T-helper 2 cell (primary cell): ENCODE measurements at places on chromosomes 12 and 14.
A peak's percentile ranks its signal among the peaks of the same experiment; 100 is the strongest.

GRCh38 chr12:113893221-113893620 lies 72.9 kb downstream of the RBM19 start:
- no peak for DNase-seq

DNA sequence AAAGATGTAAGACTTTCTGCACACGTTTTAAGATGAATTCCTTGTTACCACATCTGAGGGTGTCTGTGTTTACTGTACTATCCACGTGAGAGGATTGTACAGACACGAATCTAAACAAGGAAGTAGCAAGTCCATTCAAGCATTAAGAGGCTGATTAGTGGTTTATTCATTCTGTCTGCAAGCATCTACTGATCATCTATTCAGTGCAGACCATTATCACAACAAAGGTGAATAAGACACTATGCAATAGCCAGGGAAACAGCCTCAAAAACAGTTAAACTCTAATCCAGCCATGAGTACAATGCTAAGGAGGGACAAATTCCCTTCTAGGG lies 111.6 kb upstream of the PZP start:
- DNase-seq = no peak

- no peak for DNase-seq
These were observed 569.9 kb downstream of the DIO2 start for GRCh38 chr14:79641371-79641770.

DNA sequence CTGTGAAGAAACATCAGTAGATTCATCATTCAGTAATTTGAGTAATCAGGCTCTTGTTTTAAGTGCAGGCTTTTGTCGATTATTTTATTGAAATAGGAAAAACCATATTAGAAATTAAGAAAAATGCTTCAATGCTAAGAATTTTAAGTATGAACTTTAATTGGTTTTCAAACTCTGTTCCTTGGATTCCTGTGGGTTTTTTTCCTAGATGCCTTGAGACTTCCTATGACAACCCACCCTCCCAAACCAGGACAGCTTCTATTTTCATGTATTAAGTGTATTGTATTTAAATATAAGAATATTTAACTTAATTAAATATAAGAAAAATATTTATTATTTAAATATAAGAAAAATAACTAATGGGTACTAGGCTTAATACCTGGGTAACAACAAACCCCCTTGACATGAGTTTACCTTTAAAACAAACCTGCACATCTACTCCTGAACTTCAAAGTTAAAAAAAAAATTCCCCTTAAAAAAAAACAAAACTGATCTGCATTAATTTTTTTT lies 3.0 kb downstream of the ARHGAP5 start:
- DNase-seq = no peak

- no peak for DNase-seq
These were observed 2.7 kb downstream of the ZNF410 start for GRCh38 chr14:73889376-73889775.

- no peak for DNase-seq
These were observed 123.1 kb upstream of the KRR1 start for GRCh38 chr12:75634244-75635222.

DNA sequence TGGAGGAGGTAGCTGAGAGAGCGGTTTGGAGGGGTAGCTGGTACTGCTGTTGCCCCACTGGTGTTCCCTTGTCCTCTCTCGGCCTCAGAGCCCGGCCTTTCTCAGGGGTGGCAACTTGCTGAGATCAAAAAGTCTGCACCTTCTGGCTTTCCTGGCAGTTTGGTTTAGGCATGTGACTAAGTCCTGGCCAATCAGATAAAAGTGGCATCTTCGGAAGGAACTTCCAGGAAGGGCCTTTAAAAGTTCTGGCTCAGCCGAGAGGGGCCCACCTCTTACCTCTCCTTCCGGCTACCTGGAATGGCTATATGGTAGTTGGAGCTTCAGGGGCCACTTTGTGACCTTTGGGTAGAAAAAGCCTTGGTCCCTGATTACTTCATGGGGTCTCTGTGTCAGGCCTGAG lies 152.6 kb downstream of the GLT1D1 start:
- DNase-seq = no peak

DNA sequence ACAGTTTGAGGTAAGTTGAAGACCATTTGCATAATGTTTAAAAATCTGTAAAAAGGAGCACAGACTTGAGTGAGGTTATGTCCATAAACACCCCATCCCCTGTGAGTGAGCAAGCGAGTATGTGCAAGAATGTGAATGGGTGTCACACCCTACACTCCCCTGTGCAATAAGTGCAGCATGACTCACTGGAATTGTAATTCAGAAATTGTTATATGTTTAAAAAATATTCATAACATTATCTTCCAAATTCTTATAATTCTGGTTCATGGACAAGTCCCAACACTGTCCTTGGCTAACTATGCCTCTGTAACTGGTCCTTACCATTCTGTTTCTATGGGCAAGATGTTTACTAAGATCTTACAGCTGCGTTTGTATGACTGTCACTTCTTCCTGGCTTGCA lies 207.8 kb upstream of the FAR2 start:
- no peak for DNase-seq

GRCh38 chr12:64192644-64193444 lies 29.3 kb downstream of the KICS2 start:
- no peak for DNase-seq

DNA sequence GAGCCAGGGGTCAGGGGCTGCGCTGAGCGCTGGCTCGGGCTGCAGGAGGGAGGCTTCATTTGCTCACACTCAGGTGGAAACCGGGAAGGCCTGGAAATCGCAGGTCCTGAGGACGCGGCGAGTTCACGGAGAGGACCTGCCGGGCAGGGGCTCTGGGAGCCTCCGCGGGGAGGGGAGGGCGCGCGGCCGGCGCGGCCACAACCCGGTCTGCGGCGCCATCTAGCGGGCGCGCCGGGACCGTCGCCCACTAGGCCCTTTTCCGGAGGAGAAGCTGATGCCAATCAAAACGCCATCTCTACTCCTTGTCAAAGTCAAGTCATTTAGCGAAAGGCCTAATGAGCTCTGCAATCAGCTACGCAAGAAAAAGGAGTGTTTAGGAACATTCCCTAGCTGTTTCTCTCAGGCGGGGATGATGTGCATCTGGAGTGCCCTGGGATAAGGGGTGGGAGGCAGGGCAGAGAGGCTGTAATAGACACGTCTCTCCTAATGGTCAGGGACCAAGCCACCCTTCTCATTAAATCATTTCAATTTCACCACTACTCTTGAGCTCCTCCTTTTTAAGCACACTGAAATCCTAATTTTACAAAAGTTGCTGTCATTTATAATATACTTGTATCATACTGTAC lies 885.8 kb upstream of the TMEM132C start:
- no peak for DNase-seq

DNA sequence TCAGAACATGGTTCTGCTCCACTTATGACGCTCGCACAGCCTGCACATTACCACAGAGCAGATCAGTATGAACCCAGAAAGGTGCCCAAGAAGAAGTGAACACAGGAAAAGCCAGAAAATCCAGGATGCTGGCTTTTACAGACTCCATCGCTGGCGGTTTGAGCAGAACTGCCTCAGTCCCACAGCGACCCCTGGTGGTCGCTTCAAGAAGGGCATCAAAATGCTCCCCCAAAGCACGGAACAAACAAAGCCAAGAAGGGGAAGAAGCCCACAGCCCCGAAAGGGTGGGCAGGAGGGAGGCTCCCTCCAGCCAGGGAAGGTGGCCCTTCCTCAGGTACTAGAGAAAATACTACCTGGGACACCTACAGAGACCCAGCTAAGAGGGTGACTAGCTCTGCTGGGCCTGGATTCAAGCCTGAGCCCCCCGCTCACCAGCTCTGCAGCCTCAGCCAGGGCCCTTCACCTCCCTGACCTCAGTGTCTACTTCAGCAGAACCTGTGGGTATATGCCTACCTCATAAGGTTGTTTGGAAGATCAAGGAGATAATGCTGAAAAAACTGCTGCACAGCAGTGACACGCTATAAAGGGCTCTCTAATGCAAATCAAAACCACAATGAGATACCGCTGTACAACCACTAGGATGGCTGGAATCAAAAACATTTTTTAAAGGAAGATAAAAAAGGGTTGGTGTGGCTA lies 98.1 kb downstream of the NCOR2 start:
- DNase-seq = peak; percentile 31

GRCh38 chr14:53044486-53044885 lies 93.6 kb upstream of the FERMT2 start:
- no peak for DNase-seq

GRCh38 chr12:26164118-26164517 lies 31.3 kb upstream of the SSPN start:
- DNase-seq = no peak

DNA sequence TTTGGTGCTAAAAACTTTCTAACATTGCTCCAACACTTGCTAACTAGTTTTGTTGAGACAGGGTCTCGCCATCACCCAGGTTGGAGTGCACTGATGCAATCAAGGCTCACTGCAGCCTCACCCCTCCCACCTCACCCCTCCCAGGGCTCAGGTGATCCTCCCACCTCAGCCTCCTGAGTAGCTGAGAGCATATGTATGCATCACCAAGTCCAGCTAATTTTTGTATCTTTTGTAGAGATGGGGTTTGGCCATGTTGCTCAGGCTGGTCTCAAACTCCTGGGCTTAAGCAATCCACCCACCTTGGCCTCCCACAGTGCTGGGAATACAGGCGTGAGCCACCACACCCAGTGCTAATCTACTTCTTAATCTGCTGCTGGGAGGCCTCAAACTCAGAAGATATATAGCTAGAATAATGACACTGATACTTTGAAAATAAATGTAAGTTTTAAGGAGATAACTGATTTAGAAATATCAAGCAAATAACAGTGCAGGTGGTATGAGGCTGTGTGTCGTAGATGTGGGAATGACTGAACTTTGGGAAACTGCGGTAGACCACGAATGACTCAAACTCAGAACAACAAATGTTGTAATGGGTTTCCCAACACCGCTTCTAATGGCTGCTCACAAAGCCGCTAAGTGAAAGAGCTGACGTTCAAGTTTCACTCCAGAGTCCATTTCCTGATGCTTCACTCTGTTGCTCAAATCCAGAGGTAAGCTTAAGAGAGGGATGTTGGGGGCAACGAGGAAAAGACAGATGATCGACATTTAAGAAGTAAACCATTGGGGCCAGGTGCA lies 10.0 kb downstream of the TMCC3 start:
- DNase-seq = no peak

GRCh38 chr12:55682087-55682796 lies 25.5 kb downstream of the ITGA7 start:
- no peak for DNase-seq

DNA sequence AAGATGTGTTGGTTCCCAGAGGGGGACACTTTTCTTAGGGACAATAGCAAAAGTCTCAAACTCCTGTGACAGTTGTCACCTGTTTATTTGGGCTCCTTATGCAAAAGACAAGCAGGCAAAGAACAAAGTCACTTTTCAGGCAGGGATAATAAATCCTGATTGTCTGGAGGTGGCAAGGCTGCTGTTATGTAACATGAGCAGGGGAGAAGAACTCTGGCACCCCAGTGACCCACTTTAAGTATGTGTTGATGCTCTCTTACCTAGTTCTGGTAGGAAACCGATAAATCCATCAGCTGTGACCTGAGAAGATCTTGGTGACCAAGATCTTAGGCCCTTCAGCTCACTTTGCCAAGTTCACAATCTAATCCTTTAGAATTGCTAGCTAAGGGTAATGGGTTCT lies 17.4 kb downstream of the MDGA2 start:
- no peak for DNase-seq

DNA sequence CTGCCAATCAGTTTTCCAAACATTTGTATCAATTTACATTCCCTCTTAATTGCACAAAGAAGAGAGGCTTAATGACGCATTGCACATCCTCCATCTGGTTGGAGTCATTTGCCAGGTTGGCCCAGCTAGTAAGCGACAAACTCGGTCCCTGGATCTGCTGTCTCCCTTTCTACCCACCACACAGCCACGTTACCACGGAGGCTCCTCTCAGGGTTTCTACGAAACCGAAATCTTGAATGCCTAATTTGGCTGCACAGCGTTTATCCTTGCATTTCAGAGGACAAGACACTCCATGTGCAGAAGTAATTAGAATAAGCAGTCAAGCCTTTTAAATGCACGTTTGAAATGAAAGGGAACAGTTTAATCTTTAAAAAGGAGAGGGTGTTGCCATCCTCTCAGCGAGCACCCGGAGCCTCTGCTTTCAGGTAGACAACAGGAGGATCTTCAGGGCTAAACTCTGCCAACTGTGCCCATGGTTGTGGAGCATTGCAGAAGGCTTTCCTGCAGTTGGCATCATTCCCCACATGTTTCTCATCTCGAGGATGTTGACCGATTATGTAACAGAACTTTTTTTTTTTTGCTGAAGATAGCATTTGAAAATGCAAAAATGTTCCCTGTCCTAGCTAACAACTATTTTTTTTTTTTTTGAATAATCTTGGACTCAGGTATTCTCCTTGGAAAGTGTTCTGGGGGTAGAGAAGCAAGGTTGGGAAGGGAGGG lies 37.8 kb downstream of the SLC24A4 start:
- no peak for DNase-seq

DNA sequence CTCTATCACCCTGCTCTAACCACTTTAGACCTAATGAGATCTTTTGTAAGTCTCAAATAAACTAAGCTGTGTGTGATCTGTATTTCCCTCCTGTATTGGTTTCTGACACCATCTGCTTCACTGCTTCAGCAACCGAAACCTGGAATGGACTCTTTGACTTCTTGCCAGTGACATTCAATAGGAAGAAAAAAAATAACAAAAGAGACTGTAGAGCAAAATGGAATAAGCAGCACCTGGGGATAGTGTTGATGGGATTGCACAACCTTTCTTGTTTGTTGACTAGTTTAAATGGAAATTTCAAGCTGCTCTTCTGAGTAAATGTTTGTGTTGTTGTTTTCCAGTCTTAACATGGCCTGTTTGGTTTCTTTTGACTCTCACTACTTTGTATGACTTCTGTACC lies 888.6 kb upstream of the SEL1L start:
- DNase-seq = no peak

GRCh38 chr14:66802962-66803361 lies 295.0 kb downstream of the GPHN start:
- DNase-seq = no peak

GRCh38 chr14:95395098-95395737 lies 75.5 kb upstream of the CLMN start:
- no peak for DNase-seq

GRCh38 chr12:102806110-102806509 lies 110.9 kb downstream of the PAH start:
- no peak for DNase-seq

DNA sequence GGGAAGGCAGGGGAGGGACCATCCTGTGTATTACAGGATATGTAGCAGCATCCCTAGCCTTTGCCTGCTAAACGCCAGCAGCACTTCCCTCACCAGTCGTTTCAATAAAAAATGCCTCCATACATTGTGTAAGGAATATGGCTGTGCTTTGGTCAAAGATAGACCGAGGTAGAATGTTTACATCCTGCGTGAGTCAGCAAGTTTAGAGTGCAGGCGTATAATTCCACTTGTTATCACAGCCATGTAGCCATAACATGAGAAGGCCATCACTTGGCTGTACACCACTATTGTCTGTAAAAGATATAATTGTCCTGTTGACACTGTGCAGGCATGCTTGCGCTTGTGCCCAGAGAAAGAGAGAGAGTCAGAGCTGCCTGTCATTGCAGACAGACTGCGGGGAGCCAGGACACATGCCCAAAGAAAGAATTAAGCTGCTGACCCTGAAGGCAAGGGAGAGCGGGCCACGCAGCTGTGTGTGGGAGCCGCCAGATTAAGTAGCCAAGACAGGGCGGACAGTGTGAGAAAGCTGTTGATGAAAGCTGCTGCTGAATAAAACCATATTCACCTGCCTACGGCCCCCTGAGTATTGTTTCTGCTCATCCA lies 68.4 kb downstream of the CRACR2A start:
- no peak for DNase-seq

GRCh38 chr14:68787092-68787992 lies 5.5 kb downstream of the ZFP36L1 start:
- no peak for DNase-seq

- no peak for DNase-seq
These were observed 252.2 kb upstream of the ATP2B1 start for GRCh38 chr12:89960607-89961394.
